Natural killer cell (primary cell): ENCODE measurements at places on chromosomes 5 and 9. TPM values are rescaled to one million over a fixed set of nuclear protein-coding genes. Genes with fewer than 3 reads are reported as not detected.

PIP5KL1 gene
- 0.52 TPM for total RNA-seq

ANXA2R gene
- 34.3 TPM for total RNA-seq

DNA sequence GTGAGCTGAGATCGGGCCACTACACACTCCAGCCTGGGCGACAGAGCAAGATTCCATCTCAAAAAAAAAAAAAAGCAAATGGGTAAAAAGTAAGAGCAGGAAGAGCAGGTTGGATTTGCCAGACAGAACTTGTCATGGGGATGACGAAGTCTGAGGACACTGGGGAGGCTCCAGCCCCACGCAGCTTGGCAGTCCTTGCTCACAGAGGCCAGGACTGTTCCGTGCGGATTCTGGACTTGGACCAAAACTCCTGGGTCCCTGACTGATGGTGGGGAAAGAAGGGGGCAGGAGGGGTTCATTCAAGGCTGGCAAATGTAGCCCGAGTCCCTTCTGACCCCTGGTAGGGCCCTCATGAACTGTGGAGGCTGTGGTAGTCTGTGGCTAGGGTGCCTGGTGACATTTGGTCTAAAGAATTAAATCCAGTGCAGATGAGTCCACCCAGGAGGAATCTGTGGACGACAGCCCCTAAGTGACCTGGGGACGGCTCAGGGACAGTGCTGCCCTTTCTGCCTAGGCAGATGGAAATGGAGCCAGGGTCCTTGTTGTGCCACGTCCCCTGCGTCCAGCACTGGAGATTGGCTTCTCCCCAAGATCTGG, 3.1 kb downstream of the FGD3 start:
- peak; percentile 8 for DNase-seq

- no peak for DNase-seq
Observed at GRCh38 chr5:140106101-140106500, 7.8 kb upstream of the PURA start.

DNA sequence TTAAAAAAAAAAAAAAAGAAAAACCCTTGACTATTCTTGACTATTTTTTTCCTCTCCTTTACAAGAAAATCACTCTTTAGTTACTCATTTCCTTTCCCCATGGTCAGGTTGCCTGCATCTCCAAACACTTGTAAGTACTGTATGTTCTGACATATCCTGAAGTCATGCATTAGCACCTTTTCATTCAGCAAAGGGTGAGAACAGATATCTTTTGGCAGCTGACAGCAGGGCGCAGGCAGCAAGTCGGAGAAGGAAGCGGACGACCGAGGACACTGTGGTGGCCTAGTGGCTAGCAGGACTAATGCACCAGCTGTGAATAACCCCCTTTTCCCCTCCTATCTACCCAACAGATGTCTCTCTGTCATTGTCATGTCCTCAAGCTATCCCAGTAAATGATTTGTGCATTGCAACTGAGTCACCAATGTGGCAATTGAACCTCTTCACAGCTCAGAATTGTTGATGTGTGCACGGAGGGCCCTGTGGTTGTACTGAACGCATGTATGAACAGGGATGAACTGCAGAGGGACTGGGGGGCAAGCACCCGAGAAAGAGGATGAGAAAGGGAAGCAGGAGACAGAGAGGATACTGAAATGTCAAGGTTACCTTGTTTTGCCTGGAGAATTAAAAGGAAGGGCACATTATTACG, 996.0 kb upstream of the ARRDC3 start:
- no peak for DNase-seq
